ENCODE measurements at places on chromosomes 16 and 17.

GRCh38 chr17:39219647-39220154 lies 6.0 kb downstream of the STAC2 start:
- DNase-seq, result no peak

DNA sequence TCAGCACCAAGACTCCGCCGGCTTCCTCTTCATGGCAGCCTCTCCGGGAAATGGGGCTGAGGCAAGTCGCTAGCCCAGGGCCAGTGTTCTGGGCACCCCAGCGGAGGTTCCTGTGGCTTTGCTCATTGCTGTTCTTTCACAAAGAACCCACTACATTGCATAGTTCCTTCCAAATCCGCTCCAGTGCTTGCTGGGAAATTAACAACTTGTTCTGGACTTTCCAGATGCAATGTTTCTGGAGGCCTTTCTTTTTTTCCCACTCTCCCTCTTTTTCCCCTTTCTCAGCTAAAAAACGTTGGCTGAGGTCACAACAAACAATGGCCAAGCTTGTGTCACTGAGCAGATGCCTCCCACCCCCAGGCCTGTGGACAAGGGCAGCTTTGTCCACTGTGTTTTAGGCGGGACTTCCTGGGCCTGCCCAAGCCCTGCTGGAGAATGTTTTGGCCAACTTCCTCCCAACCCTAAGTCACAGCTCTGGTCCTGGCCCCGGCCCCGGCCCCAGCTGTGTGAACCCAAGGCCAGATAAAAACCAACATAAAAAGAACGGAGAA lies 131.5 kb upstream of the RCVRN start:
- no peak for DNase-seq

DNA sequence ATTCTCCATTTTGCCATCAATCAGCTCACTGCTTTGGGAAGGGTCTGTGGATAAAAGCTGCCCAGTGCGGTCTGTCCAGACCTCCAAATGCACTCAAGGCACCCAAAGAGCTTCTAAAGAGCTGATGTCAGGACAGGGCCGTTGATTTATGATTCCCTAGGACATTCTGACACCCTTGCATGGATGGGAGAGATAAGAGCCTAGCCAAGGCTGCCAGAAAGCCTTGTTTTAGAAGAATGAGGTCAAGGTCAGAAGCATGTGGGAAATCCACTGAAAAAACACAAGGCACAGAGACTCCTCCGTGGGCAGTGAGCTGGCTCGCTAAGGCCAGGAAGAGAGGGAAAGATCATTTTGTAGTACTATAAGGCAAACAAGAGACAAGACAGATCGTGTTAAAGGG lies 214.0 kb downstream of the CDH11 start:
- DNase-seq, result no peak

- DNase-seq, result no peak
These were observed 37.6 kb downstream of the HASPIN start for GRCh38 chr17:3761036-3761917.

DNA sequence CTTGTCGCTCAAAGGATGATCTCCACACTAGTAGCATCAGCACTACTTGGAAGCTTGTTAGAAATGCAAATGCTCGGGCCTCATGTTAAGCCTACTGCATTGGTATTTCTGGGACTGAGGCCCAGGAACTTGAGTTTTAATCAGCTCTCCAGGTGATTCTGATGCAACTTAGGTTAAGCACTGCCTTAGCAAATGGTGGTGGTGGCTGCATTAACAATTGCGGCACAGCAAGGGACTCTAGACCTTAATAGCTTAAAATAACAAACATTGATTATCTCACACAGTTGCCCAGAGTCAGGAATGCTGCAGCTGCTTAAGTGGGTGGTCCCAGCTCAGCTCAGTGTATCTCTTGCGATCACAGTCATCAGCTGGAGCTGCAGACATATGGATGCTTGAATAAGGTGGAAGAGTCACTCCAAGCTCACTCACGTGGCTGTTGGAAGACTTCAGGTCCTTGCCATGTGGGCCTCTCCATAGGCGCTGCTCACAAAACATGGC lies 25.8 kb downstream of the HS3ST3A1 start:
- DNase-seq, result no peak

All from cortex of kidney (tissue), 1 donor.